ENCODE measurements at places on chromosomes 7 and 10.

GRCh38 chr10:15808204-15808797 lies 52.0 kb downstream of the MINDY3 start:
- DNase-seq: no peak

DNA sequence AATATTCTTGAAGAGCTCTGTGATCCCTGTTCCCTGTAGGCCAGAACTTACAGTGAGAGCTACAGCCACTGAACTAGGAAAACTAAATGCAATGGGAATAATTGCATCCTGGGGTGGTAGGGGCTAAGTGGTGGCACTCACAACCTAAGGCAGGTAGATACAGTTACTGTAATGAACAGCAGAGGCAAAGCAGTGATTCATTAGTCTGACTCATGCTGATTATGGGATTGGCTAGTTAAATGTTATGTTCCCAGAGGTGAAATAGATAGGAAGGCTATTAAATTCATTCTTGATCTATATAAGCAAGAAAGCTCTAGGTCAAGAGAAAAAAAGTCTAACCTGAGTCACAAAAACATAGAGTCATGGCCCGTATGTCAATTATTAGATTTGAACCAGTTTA lies 173.1 kb upstream of the MALRD1 start:
- DNase-seq: no peak

DNA sequence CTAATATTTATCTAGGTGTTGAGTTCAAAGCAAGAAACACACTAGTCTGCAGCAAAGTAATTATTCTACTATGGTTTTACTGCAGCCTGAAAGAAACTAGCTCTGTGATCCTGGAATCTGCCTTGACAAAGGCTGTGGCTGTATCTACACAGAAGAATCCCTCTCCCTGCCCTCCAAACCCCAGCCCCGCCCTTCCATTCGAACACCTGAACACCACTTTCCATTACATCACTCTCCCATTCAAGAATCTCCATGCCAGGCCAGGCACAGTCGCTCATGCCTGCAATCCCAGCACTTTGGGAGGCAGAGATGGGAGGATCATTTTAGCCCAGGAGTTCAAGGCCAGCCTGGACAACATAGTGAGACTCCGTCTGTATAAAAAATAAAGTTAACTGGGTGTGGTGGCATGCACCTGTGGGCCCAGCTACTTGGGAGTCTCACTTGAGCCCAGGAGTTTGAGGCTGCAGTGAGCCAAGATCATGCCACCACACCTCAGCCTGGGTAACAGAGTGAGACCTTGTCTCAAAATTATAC lies 23.3 kb downstream of the LRRC20 start:
- DNase-seq: no peak

- DNase-seq: peak; percentile 67
Measured at GRCh38 chr10:61662794-61663259, at the start of gene CABCOCO1. Gene CABCOCO1 (plus strand): TSS chr10:61662929. CDS start chr10:61662973, 44 bp downstream.

DNA sequence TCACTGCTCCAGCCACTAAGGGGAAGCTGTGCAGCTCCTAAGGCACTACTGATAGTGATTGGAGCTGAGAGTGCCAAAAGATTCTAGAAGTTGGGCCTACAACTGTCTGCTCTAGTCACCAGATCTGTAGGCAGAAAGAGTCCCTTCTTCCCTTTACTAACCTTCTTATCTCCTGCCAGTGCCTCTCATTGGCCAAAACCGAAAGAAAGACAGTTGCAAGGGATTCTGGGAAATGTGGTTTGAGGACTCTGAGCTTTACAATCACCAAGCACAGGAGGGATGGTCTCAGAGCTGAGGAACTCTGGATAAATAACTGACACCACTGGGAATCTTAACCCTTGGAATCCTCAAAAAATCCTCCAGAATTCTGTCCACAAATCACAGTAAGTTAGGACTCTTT lies 615.8 kb downstream of the CCSER2 start:
- DNase-seq: no peak

DNA sequence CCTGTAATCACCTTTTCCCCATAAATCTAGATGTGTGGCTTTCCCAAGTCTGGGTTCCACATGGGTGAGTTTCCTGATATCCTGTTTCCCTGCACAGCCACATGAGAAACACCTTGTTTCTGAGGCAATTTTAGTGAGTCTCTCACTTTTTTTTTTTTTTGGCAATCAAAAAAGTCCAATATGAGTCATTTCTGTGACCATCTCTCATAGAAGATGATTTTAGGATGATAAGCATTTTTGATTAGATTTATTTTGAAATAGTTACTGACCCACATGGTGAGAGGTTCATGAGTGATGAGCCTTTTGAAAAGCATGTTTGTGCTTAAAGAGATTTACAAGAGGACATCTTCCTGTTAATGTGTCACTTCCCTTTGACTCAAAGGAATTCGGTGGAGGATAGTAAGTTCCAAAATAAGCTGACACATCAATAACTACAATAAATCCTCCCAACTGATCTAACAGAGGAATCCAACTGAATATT lies 464.0 kb downstream of the INHBA start:
- DNase-seq: peak; percentile 77

DNA sequence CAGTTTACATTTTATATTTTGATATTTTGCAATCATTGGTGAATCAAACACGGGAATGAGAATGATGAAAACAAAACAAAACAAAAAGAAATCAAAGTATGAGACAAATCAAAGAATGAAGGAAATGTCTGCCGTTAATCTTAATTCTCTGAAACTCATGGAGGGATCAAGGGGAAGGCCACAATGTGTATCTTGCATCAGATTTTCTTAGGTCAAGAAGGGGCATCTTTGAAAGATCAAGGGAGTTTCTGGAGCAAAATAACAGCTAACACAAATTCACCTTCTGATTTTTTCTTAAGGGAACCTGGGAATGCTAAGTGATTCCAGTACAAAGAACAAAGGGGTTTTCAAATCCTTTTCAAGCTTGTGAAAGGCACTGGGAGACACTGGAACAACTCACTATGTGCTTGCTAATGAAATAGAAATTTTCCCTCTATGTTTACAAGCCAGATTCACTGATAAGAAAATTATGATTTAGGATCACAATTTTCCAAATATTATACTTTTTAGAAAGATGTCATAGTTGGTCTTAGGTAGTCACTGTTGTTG lies 322.3 kb upstream of the AOAH start:
- DNase-seq: no peak

DNA sequence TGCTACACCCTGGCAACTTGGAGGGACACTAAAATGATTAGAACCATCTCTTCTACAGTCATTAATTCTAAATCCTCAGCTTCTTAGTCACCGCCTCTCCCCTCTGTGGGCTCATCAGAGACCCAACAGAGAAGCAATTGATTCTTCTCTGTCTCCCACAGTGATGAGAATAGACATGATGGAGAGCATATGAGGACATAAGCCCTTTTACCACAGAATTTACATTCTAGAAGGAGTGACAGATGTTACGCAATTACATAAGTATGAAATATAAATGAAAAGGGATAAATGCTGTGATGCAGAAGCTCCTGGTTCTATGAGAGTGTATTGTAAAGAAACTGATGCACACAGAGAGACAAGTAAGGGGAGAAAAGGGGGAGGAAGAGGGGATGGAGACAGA lies 18.1 kb upstream of the ABCB5 start:
- peak; percentile 63 for DNase-seq

GRCh38 chr7:115113776-115114175 lies 191.9 kb downstream of the MDFIC start:
- DNase-seq: no peak

- no peak for DNase-seq
Measured at GRCh38 chr7:20284003-20284770, 46.5 kb upstream of the ITGB8 start.

- DNase-seq: peak; percentile 84
Measured at GRCh38 chr10:76558996-76559891, 1078.4 kb downstream of the KCNMA1 start.

- no peak for DNase-seq
Measured at GRCh38 chr7:140223515-140224221, 46.9 kb upstream of the KDM7A start.

DNA sequence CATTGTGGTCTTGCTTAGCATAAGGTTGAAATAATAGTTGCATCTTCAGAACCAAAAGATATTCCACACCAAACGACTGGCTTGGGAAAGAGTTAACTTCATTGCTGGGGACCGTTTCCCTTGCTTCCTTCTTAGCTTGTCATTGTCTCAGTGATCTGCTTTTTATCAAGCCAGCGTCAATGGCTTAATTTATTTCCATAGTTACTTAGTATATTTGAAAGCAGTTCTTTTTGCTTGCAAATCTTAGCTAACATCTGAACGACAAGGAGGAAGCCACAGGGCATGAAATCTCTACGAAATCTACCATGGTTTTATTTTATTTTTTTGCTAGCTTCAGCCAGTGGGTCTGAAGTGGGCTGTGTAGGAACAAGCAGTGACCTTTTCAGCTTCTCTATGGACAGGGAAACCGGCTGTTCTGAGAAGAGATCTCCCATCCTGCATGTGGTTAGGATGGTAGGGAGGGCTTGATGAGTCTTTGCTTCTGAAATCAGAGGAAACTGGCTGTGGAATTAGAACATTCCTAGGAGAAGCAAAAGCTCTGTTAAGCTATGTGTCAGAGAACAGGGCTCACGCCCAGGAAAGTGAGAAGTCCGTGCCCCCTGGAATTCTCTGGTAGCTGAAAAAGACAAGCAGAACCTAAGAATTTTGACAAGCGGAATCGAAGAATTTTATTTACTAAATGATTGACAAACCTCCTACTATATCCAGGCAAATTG lies 8.0 kb downstream of the SLC18A2 start:
- peak; percentile 55 for DNase-seq

- no peak for DNase-seq
Measured at GRCh38 chr10:33524041-33524440, 189.6 kb upstream of the NRP1 start.

GRCh38 chr10:118790058-118790457 lies 35.3 kb upstream of the CACUL1 start:
- no peak for DNase-seq

DNA sequence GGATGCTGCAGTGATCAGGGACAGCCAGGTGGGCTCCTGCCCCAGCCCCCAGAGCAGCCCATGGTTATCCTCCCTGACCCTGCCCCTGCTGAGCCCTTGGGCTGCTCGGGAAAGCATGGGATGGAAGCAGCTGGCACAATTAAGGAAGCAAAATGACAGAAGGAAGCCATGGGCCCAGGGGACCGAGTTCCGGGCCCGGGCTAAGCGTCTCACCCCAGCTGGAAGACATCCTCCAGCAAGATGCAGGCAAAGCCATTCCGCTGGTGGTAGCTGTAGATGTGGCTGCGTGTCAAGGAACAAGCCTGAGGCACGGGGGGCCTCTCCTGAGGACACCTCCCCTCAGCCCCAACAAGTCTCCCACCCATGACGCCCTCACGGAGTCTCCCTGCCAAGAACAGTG lies 1.1 kb downstream of the ATG9B start:
- DNase-seq: no peak

DNA sequence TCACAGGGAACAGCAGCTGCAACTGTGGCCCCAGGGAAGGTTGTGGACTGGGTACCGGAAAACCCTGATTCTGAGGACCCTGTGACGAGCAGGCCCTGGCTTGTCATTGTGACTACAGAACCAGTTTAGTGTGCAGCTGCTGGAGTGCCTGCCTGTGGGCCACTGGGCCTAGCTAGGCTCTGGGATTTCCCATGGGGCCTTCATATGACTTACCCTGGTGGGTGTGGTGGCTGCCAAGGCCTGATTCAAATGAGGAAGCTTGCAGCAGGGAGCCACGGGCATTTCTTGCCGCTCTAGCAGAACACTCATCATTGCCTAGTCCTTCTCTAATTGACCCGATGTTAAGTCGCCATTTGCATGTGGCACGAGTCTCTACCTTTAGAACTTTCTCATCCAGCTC lies 14.7 kb upstream of the CAMK2G start:
- peak; percentile 83 for DNase-seq

DNA sequence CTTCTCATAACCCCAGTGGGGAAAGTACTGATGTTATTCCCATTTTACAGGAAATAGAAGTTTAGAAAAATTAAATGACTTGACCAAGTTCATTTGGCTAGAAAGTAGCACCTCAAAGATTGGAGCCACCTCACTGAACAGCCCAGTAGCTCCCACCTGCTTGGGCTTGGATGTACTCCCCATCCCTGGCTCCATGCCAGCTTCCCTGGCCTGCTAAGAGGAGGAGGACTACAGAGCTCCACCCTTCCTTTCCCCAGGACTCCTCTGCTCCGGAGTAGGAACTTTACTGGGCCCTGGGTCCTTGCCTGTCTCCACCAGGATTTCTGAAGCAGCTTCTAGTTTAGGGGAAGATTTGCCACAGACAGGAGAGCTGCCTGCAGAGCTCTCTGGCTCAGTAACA lies 3.1 kb downstream of the HPS6 start:
- DNase-seq: no peak

DNA sequence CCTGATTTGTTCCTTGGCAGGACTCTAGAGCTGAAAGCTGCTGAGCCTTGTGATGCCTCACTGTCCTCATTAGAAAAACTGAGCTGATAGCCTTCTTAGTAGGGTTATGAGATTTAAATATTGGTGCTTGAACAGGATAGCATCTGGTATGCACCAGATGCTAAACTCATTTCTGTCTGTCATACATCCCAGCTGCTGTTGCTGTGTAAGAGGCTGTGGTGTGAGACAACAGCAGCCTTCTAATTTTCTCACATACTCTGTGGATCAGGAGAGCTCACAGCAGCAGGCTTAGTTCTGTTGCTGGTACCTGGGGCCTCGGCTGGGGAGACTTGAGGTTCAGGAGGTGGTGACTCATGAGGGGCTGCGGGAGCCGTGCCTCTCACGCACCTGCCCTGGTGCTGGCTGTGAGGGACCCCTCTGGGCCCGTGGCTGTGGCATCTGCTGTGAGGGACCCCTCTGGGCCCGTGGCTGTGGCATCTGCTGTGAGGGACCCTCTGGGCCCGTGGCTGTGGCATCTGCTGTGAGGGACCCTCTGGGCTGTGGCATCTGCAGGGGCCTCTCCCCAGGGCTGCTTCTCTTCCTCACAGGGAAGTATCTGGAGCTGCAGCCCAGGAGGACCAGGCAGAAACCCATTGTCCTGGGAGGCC lies 12.5 kb downstream of the DYNC2I1 start:
- DNase-seq: no peak

- DNase-seq: no peak
Measured at GRCh38 chr7:36075561-36075960, 77.5 kb upstream of the EEPD1 start.

GRCh38 chr7:102897856-102898531 lies 14.8 kb upstream of the LRRC17 start:
- DNase-seq: no peak

GRCh38 chr10:33643042-33643441 lies 308.6 kb upstream of the NRP1 start:
- peak; percentile 87 for DNase-seq

- no peak for DNase-seq
Measured at GRCh38 chr10:35191523-35191922, 64.9 kb downstream of the CREM start.

- no peak for DNase-seq
Measured at GRCh38 chr10:130218936-130219335, 82.7 kb downstream of the GLRX3 start.

GRCh38 chr7:69640216-69640615 lies 41.9 kb downstream of the AUTS2 start:
- DNase-seq: no peak

DNA sequence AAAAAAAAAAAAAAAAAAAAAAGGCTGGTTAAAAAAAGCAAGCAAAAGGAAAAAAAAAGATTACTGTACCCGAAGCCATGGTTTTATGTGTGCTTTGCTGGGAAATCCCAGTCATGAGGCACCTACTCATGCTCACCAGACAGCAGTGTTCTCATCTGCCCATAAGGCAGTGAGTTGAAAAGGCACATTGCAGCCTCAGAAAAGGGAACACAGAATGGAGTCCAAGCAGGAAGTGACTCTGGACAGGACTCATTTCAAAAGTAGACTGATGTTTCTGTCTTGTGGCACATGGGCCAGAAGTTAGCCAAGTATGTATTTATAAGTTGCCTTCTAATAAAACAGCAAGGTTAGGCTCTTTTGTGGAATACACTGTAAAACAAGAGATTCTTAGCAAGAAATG lies 40.2 kb downstream of the PDSS1 start:
- no peak for DNase-seq

All from fibroblast of skin of right quadriceps (primary cell).